ENCODE measurements at places on chromosomes 4 and X. TPM values are rescaled to one million over a fixed set of nuclear protein-coding genes. Genes with fewer than 3 reads are reported as not detected.

The IL2RG gene
- not detected for total RNA-seq

The USP11 gene
- 37.0 TPM for total RNA-seq

The BMPR1B gene
- total RNA-seq, result 0.17 TPM

The ABCG2 gene
- total RNA-seq, result 1.3 TPM

The ANXA3 gene
- 7.2 TPM for total RNA-seq

The ADH1C gene
- 0.83 TPM for total RNA-seq

The ZCCHC18 gene
- total RNA-seq, result 1.3 TPM

The CT83 gene
- not detected for total RNA-seq

The FATE1 gene
- not detected for total RNA-seq

The NPNT gene
- 20.3 TPM for total RNA-seq

All from fibroblast of lung (primary cell).